T-helper 1 cell (primary cell): ENCODE measurements at places on chromosomes 3 and 15.

- peak; percentile 14 for DNase-seq
These were observed 755 bp downstream of the PTPN9 start for GRCh38 chr15:75578173-75578947.

- DNase-seq: no peak
These were observed 215.0 kb upstream of the CBLB start for GRCh38 chr3:106083854-106084253.

DNA sequence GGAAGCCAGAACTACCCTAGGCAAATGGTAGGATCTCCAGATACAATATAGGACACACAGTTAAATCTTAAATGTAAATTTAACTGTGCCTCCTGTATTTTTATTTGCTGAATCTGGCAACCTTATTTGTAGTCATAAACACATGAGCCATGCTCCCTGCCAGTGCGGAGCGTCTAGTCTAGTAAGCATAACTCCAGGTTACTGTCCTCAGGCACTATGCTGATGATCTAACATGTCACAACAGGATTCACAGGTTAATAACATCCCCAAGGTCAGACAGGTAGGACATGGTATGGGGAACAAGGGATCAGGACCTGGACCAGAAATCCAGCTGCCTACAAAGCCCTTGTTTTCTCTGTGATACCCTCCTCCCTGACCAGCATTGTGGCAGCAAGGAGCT, 305.1 kb downstream of the CACNA2D3 start:
- DNase-seq: no peak

DNA sequence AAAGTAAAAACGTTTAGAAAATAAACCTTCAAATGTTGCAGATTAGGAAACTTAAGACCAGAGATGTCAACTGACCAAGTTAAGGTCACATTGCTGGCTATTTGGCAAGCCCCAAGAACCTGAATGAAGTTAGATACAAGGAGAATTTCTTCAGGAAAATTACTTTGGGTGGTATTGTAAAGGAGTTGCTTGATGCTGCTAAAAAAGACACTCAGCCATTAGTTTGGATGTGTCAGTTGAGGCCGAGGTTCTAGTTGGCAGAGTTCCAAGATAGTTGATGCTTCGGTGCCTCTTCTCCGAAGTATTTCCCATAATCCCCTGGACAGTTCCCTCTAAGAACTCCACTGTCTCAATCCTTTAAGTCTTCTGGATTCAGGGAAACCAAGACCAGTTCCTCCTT, 24.3 kb downstream of the SIAH2 start:
- DNase-seq: no peak

DNA sequence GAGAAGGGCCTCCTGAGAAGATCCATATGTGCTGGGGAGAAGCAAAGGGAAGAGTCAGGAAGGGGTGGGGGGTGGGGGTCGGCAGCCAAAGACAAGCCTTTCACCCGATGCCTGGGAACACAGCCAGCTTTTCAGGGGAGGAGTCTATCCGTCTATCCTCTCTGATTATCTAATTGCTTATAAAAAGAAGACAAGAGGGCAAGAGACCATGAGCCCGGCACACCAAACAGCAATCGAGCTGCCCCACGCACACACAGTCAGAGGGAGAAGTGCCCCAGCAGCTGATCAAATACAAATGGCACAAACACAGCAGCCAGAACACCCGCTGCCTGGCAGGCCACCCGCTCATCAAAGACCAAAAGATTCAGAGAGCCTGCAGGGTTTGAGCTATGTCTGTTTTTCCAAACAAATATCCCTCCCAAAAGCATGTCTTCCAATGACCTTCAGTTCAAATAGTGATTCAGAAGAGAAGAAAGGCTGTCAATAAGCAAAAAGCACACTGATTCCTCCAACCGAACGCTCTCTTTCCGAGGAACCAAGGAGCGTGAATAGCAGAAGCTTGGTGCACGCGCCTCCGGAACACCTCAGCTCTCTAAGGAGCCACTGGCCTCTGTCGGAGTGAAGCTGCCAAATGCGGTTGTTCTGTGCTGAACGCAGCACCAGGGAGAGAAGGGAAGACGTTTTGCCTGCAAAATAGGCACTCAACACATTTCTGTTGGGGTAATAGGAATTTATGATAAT, 419.2 kb downstream of the OCA2 start:
- DNase-seq: no peak

GRCh38 chr3:78633626-78634025, 1134.2 kb downstream of the ROBO1 start:
- no peak for DNase-seq

- DNase-seq: peak; percentile 7
These were observed 62.1 kb upstream of the SLC6A11 start for GRCh38 chr3:10753964-10754363.

- no peak for DNase-seq
These were observed 3.8 kb downstream of the RASGRF1 start for GRCh38 chr15:79086814-79087213.

DNA sequence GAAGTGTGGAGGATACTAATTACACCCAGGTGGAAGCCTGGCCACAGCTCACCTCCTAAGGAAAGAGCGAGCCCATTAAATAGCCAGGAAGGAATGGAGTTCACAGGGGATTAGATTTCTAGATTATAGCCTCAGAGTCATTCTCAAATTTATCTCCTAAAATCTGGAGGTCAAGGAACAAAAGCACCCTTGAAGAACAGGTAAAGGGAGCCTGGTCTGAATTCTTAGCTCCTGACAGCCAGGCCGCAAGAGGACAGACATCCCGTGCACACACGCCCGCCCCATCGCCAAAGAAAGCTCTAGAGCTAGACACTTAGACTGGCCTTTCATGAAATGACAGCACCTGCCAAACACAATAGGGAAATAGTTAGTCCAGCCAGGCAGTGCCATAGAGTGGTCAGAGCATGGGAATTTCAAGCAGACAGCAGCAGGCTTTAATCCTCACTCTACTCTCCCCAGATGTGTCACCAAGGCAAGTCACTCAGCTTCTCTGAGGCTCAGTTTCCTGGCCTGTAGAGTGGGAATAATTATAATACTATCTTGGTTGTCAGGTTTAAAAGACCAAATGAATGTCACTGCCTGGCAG, 59.2 kb downstream of the LIPC start:
- DNase-seq: no peak

- DNase-seq: no peak
These were observed 5.1 kb downstream of the PHLDB2 start for GRCh38 chr3:111863942-111864694.

- DNase-seq: no peak
These were observed 29.7 kb upstream of the RNF7 start for GRCh38 chr3:141708367-141708766.

- no peak for DNase-seq
These were observed 252.1 kb upstream of the TMCO5A start for GRCh38 chr15:37682304-37682703.

- DNase-seq: no peak
These were observed 62.5 kb upstream of the HRH1 start for GRCh38 chr3:11091791-11092190.

GRCh38 chr15:58962662-58963565, 24.5 kb upstream of the RNF111 start:
- DNase-seq: no peak

- DNase-seq: no peak
These were observed 148.8 kb downstream of the LEKR1 start for GRCh38 chr3:156974931-156975330.

DNA sequence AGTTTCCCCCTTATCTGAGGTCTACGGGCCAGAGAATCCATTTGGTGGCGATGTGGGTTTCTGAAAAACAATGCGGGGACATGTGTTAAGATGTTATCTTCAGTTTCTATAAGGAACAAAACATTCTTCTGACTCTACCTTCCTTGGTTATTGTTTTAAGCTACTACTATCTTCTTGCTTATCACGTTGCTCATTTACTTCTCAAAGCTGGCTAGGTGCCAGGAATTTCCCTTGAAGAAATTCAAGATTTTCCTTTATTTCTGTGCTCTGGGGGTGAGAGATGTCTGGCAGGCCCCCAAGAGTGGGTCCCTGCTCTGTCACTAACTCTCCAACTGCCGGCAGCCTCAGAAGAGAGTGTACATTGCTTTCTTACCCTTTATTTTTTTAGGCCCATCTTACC, 119.8 kb downstream of the RYR3 start:
- no peak for DNase-seq

DNA sequence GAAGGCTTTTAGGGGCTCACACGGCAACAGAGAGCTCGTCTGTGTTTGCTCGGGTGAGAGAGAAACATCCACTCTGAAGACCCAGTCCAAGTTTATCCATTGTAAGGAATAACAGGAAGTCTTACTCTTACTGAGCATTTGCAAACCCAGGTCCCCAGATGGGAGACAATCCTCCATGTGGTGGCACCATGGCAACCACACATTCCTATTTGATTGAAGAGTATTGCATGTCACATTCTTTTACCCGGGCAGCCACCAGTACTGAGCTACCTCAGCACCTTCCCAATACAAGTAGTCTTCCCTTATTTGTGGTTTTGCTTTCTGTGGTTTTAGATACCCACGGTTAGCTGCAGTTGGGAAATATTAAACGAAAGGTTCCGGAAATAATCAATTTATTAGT, 302.9 kb upstream of the RASGRP1 start:
- DNase-seq: no peak

DNA sequence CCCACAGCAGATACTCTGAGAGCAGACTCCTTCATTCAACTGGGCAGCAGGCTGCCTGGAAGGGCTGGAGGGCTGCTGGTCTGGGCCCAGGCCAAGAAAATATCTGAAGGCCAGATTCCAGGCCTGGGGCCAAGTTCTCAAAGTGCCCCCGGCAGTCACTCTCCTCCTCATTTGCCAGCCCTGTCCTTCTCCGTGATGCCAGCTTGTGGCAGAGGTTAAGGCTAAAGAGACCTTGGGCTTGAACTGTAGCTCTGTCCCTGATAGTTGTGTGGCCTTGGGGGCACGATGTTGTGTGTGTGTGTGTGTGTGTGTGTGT, 39.0 kb downstream of the FAM3D start:
- no peak for DNase-seq

GRCh38 chr3:170469151-170470062, 50.7 kb downstream of the CLDN11 start:
- no peak for DNase-seq

GRCh38 chr15:31857194-31857593, 173.1 kb upstream of the CHRNA7 start:
- no peak for DNase-seq

DNA sequence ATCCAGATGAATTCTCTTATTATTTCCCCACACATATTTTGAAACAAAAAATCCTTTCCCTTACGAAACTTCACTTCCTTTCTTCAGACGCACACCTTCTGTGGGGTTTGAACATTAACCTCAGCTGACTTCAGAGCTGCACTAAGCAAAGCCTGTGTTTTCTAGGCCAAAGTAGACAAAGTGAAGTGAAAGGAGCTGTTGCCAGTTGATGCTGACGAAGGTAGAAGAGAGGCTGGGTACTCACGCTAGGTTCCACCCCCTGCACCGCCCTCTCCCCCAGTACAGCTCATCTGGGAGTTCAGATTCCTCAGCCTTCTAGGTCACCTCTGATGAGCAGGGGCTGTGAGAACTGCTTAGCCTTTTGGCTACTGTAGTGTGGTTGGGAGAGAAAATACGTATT, 24.1 kb downstream of the DUT start:
- DNase-seq: no peak

- no peak for DNase-seq
These were observed 133.2 kb downstream of the LIPC start for GRCh38 chr15:58564981-58565380.

- no peak for DNase-seq
These were observed 5.9 kb downstream of the SH2D7 start for GRCh38 chr15:78098131-78098755.

DNA sequence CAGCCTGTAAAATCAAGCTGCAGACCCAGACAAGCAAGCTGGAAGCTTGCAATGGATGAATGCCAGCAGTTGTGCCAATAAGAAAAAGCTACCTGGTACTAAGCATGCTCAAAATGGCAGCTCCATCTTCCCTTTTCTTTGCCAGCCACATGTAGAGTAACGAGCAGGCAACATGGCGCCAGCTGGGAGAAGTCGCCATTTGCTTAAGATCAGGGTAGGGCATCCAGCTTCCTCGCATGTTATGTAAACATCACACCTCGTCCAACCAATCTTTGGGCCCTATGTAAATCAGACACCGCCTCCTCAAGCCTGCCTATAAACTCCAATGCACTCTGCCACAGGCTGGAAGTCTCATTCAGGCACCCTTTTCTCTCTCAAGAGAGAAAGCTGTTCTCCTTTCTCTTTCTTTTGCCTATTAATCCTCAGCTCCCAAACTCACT, 973.9 kb downstream of the FHIT start:
- DNase-seq: no peak

- DNase-seq: no peak
These were observed 50.0 kb downstream of the HSPBAP1 start for GRCh38 chr3:122743581-122744120.

- DNase-seq: no peak
These were observed 484.2 kb upstream of the THBS1 start for GRCh38 chr15:39096608-39097205.

DNA sequence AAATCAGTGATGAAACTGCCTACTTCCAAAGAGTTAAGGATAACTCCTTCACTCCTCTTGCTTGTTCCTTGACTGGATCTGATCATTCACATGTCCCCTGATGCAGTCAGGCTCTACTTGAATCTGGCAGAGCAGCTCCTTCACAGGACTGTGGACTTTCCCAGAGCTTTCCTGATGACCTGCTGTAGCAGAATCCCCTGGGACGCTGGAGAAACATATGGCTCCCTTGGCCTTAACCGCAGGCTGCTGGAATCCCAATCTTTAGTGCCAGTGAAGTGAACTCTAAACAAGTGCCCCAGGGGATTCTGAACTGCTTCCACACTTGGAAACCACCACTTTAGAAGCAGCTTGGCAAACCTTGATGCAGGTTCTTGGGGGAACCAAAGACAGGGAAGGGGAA, 217.8 kb downstream of the CHST2 start:
- no peak for DNase-seq

GRCh38 chr3:195080571-195081151, 190.3 kb downstream of the XXYLT1 start:
- no peak for DNase-seq

- DNase-seq: no peak
These were observed 2.4 kb downstream of the ATP1B3 start for GRCh38 chr3:141878817-141879216.

GRCh38 chr3:110971010-110971601, 100.5 kb upstream of the NECTIN3 start:
- no peak for DNase-seq

DNA sequence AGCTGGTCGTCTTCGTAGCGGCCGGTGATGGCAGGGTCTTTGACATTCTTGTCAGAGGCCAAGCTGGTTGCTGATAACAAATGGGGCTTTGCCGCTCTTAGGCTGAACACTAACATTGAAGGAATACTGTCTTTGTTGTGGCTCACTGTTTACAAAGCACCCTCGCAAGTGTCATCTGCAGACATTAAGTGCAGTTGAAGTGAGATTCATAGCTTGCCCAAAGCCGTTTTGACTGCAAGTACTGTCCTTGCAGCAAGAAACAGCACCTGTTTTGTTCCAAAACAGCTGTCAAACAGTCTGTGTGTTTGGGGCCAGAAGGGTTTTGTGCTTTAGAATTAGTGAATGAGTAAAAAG, 568 bp downstream of the SENP2 start:
- DNase-seq: no peak
